GM10248 (cell line): ENCODE measurements at places on chromosomes 7 and 10.

DNA sequence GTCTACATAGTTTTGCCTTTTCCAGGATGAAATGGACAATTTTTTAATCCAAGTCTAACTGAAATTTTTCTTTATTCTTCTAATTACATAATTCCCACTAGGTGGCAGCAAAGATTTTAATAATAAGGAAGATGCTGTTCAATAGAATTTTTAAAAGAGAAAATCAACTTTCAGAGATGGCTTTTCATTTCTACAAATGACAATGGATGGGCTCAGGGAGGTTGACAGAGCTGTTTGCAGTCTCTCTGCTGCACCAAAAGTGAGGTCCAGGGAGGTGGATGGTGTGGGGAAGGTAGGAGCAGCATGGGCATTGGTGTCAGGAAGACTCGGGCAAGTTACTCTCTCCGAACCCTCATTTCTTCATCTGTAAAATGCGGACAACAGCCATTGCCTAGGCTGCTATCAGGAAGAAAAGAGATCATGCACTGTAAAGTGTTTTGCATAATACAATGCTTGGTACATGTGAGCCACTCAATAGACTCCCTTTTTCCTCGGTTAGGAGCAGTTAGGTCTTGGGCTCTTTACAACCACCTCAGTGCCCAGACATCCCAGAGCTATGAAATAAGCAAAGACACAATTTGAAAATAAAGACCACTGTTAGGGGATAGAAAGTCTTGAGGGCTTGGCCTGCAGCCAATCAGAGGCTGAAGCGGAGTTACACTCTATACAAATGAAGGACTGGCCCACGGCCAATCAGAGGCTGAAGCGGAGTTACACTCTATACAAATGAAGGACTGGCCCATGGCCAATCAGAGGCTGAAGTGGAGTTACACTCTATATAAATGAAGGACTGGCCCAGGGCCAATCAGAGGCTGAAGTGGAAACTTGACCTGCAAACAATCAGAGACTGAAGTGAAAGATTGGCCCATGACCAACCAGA, 107.1 kb downstream of the ABLIM1 start:
- no peak for DNase-seq

DNA sequence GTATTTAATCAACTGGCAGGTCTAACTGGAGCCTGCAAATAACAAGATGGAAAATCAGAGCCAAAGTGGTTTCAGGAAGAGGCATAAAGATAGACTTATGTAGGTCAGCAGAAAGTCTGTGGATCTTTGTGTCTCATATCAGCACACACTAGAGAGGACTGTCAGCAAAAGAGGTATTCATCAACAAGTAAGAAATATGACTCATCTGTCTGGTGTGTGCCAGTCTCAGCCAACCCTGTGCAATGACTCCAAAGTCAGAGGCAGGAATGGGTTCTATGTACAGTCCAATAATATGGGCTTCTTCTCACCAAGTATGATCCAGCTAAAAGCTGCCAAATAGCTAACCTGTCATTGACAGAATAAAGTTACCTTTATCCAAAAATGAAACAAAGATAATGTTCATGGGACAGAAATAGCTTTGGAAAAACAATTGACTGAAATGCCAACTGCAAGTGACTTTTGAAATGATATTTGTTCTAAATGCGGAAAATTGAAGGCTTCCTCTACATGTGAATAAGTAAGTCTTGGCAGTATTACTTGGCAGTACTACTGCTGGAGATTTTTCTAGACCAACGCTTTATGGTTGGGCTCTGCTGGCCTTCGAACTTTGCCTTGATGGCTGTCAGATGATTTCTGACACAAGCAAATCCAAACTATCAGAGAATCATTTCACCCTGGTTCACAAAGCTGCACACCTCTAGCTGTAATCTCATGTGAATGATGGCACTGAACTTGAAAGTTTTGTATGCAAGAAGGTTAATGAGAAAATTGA, 272.3 kb upstream of the SEMA3C start:
- no peak for DNase-seq

DNA sequence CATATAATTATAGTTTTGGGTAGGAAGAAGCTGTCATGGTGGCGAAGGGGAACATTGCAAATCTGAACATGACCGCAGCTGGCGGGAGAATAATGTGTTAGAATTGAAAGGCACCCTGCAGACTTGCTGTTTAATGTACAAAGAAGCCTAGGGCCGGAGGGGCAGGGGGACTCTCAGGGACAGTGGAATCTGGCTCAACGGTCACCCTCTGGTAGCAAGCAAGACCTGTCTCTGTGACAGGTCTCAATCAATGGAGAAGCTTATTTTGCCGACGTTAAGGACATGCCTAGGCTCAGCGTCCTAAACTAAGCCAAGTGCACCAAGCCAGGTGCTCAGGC, 177.3 kb downstream of the NSUN6 start:
- no peak for DNase-seq

- no peak for DNase-seq
These were observed 128.9 kb downstream of the MTPAP start for GRCh38 chr10:30219971-30220751.

- DNase-seq = no peak
These were observed 28.0 kb downstream of the ITGB1 start for GRCh38 chr10:32930036-32930435.

GRCh38 chr7:139018910-139019309, 16.9 kb downstream of the ZC3HAV1L start:
- DNase-seq = no peak

DNA sequence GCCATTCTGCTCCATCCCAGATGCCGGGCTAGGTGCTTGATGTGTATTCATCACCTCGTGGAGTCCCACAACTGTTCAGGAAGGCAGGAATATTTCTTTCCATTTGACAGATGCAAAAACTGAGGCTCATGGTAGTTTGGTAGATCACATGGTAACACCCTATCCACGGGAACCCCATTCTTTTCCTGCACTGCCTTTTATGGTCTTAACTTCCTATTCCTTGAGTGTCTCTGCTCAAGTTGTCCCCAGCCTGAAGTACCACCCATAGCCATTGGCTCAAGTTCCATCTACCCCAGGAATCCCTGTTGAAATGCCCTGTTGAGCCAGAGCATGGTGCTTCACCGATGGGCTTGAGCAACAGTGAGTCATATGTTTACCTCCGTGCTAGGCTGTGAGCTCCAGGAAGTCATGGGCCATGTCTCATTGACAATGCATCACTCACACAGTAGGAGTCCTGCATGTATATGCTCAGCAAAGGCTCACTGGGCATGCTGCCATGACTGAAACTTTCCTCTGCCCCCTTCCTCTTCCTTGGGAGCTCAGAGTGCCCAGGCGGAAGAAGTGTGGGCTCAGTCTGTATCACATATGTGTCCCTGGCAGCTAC, 71.7 kb upstream of the ADAM12 start:
- no peak for DNase-seq

DNA sequence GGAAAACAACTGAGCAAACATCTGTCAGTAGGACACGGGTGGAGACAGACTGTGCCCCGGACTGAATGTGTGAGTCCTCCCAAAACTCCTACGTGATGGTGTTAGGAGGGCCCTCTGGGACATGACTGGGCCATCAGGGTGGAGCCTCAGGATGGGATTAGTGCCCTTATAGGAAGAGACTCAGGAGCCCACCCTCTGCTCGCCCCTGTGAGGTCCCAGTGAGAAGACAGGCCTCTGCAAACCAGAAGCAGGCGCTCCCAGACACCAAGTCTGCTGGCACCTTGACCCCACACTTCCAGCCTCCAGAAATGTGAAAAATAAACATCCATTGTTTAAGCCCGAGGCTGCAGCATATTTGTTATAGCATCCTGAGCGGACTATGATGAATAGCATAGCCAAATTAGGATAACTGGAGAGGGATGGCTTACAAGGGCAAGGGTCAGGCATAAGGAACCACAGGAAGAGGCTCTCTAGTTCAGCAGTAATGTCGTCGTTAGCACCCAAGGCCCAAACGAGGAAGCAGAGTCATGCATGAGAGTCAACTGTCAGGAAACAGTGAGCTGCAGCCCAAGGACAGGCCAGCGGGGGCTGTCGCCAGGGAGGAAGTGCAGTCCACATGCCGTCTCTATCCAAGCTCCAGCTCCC, 50.6 kb downstream of the PTPRN2 start:
- DNase-seq = no peak

GRCh38 chr7:37765872-37766525, 82.4 kb upstream of the NME8 start:
- DNase-seq = peak; percentile 68

- peak; percentile 54 for DNase-seq
These were observed 88.6 kb downstream of the LYZL1 start for GRCh38 chr10:29377333-29377961.

DNA sequence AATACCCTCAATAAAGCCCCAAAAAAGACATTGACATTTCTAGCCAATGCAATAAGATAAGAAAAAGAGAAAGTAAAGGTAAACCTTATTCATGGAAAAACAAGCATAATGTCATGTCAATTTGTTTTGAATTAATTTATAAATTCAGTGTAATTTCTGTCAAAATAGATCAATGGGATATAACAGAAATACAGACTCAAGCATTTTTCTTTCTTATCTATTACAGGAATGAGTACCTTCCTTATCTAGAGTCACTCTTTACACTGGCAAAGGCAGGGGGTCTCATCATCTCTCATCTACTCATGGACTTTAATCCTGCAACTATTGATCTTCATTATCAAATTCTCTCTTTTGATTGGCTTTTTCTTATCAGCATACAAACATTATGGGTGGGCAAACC, 127.1 kb upstream of the SHH start:
- no peak for DNase-seq

DNA sequence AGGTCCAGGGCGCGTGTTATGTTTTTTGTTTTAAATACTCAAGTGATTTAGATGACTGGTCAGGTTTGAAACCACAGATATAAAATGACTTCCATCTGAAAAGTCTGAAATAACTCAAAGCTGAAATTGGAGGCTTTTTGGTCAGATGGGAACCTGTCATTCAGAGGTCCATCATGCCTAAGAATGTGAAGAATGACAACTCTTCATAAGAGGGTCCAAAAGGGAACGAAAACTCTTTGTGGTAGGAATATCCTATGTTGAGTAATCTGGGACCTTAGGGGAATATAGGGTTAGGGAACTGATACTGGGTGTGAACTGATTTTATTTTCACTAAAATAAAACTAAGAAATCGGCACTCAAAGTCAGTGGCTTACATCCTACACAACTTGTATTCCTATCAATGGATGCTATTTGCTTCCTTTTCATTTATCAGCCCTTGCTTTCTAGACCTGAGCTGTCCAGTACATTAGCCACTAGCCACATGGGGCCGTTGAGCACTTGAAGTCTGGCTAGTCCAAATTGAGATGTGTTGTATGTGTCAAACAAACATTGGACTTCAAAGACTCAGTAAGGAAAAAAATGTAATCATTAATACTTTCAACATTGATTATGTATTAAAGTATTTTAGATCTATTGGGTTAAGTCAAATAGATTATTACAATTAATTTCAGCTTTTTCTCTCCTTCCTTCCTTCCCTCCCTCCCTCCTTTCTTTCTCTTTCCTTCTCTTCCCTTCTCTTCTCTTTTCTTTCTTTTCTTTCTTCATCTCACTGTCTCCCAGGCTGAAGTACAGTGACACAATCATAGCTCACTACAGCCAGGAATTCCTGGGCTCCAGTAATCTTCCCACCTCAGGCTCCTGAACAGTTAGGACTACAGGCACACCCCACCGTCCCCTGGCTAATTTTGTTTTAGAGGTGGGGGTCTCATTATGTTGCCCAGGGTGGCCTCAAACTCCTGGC, 56.5 kb upstream of the KDM7A start:
- peak; percentile 39 for DNase-seq
